ENCODE measurements at places on chromosomes 7 and 10.

GRCh38 chr7:12504149-12504548 lies 66.4 kb upstream of the SCIN start:
- no peak for DNase-seq

- no peak for DNase-seq
Observed at GRCh38 chr7:2203766-2204300, 28.9 kb downstream of the MAD1L1 start.

DNA sequence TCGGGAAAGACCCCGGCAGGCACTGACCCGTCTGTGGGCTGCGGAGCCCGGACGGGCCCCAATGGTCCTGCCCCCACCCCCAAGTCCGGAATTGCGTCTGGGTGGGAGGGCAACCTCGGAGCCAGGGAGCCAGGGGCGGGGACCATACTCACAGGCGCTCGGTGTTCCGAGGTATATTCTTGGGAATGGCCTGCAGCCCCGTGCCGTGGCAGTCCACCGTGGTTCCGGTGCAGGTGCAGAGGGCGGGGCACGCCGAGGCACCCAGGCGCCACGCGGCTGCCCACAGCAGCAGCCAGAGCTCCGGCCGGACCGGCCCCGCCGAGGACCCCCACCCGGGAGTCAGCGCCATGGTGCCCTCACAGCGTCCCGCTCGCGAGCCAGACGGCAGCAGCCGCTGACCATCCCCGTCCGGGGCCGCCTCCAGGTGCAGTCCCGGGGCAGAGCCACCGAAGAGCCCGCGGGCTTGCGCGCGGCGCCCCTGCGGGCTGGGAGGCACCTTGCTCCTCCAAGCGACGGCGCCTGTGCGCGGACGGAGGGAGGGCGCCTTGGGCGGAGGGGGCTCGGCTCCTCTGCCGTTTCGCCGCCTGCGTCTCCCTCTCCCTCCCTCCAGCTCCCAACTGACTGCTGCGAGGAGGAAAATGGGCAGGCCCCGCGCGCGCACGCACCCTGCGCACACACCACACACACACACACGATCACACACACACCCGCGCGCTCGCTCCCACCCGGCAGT lies at the start of gene SLIT1:
SLIT1 (minus strand) TSS at position 634 of the 733 bp plus-strand sequence; CDS start at position 349, 285 bp downstream.
- no peak for DNase-seq

GRCh38 chr10:78533098-78533497 lies 499.4 kb downstream of the RPS24 start:
- no peak for DNase-seq

GRCh38 chr10:60006062-60006461 lies 99.7 kb upstream of the CCDC6 start:
- no peak for DNase-seq

All from NCI-H446 treated with DMSO at 0.1 percent for 48 hours (cell line).